ENCODE measurements at places on chromosomes 16 and 17. TPM values are rescaled to one million over a fixed set of nuclear protein-coding genes. Genes with fewer than 3 reads are reported as not detected.

DNA sequence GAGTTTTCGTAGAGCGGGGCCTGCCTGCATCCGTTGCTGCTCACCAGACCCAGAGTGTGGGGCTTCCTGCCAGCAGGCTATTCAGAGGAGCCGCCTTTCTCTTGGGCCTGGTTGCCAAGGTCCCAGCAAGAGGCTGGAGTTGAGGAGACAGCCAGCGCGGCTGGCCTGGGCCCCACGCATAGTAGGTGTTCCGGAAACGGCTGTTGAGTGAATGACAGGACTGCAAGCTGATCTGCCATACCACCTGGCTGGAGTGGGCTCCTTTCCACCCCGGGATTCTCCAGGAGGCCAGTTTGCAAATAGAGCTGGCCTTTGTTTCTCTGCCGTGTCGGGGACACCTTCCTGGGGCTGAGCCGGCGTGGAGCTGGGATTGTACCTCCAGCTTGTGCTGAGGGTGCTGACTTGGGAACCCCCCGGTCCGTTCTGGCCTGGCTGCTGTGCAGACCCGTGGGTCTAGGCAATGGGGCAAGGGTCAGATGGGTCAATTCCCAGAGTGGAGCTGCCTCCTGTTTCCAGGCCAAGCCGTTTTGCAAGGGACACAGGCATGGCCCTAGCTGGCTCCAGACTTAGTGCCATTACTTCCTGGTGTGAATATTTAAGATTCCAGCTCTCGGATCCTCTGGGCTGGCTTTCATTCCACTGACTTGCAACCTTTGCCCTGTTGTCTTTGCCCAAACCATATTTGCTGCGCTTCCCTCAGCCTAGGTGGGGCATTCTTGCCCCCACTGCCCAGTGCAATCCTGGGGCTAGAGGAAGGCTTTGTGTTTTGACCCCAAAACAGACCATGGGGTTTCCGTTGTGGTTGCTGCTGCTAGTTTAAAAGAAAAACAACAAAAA lies 68.8 kb downstream of the CMIP start:
- peak; percentile 51 for DNase-seq

- no peak for DNase-seq
Observed at GRCh38 chr17:8362651-8363332, 13.7 kb downstream of the KRABD2 start.

DNA sequence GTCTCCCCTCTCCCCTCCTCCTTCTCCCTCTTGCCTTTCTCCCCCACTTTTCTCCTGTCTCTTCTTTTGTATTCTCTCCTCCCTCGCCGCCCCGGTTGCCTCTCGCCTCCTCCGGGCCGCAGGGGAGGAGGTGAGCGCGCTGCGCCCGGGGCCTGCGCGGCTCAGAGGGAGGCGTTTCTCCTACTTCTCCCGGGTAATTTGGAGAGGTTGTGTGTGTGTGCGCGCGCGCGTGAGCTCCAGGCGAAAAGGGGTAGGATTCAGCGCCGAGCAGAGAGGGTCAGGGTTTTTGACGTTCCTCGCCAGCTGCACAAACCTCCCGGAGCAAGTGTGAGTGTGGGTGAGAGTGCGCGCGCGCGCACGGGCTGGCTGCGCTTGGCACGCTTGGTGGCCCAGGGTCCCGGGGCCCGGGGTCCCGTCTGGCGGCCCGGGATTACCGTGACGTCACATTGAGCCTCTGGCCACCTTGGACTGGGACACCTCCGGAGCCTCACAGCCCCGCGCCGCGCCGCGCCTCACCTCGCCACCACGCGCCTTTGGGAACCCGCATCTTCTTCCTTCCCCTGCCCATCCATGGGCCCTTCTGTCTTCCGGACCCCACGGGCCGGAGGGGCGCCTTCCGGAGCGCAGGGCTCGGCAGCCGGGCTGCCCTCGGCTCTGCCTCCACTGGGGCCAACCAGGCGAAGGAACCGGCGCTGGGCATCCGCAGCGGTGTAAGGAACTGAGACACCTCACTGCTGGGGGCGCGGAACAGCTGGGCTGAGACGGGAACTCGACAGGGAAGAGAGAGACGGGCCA lies 479 bp downstream of the IRX6 start:
- no peak for DNase-seq

DNA sequence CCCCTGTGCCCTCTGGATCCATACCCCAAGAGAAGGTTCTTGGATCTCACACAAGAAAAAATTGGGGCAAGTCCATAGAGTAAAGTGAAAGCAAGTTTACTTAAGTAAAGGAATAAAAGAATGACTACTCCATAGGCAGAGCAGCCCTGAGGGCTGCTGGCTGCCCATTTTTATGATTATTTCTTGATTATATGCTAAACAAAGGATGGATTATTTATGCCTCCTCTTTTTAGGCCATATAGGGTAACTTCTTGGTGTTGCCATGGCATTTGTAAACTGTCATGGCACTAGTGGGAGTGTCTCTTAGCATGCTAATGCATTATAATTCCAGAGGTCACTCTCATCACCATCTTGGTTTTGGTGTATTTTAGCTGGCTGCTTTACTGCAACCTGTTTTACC lies 70.8 kb downstream of the NLK start:
- DNase-seq: no peak

DNA sequence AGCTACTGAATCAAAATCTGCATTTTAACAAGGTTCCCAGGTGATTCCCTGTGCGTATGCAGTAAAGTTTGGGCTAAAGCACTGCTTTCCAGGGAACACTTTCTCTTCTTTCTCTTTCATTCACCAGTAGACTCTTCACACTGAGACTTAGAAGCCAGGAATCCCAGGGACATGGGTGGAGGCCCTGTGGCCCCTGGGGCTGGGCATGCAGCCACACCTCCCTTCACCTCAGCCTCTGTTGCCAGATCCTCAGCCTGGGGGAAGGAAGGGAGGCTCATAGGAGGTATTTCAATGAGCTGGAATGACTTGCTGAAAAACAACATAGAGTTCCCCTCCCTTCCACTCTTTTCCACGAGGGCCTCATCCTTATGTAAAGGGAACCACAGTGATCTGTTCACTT lies 1.2 kb downstream of the G6PC3 start:
- DNase-seq: no peak

DNA sequence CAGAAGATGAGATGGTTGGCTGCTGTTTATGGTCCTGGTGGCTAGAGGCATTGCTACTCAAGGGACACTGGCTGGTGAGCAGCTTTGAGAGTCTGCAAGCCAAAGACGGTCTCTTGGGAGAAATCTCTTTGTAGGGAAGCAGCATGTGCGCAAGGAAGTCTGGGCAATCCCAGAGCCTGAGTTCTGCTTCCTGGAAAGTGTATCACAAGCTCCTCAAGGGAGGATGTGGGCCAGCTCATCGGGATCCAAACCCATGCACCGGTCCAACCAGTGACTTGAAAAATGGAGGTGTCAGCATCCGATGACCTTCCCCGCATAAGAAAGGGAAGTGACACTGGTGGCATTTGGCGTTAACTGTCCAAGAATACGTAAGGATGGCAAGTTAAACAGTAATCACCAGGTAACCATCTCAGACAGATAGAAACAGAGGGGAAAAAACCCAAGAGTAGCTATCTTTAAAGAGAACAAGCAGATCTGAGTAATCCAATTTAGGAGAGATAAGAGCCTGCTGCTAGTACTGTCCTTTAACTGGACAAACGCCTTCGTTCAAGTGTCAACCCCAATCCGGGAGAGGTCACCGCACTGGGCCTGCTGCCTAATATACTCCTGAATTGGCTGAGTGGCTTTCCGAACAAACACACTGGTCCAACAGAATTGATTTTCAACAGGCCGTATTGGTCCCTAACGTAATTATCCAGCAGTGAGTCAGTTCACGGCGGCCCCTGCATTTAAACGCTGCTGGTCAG lies 303.0 kb upstream of the ZFHX3 start:
- no peak for DNase-seq

Gene USP6
- 8.4 TPM for total RNA-seq

Gene SNX20
- 16.5 TPM for total RNA-seq

Gene TPSD1
- 11.8 TPM for total RNA-seq

GRCh38 chr17:57679356-57679755 lies 65.7 kb downstream of the CCDC182 start:
- no peak for DNase-seq

- DNase-seq: no peak
Observed at GRCh38 chr17:52710363-52710901, 551.9 kb upstream of the CA10 start.

GRCh38 chr16:77594799-77595596 lies 127.3 kb upstream of the NUDT7 start:
- DNase-seq: no peak

Gene AP2B1
- 140 TPM for total RNA-seq

Gene PSMD12
- total RNA-seq: 25.8 TPM

Gene KRT28
- total RNA-seq: not detected

Gene CCL4
- 24.0 TPM for total RNA-seq

DNA sequence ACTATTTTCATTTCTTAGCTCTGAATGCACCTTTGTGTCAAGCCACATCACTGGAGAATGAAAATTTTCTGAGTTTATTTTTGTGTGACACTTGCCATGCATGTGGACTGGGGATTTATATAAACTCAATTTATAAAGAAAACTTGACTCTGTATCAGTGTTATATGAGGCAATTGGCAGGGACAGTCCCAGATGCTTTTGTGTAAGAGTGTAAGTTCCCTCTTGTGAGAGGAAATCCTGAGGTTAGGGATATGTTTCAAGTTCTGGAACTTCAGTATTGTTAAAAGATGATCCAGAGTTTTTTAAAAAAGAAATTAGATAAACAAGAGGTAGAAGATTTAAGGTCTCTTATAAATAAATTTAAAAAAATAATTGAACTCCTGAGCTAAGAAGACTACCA lies 10.9 kb upstream of the CCL8 start:
- no peak for DNase-seq

DNA sequence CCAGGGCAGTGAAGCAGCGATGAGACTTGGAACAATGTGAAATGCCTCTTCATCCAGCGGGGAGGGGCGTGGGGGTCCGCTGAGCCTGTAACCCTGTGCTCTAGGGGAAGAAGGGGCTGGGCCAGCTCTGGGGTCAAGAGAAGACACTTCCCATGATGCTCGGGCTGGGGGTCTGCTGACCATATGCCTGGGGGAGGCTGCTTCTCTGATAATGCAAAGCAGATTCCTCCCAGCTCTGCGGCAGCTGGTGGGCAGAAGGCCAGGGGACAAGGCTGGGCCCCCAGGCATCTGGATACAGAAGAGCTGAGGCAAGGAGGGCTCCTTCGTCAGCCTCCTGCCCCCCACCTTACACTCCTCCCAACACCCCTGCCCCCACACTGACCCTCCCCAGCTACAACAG lies 24.7 kb downstream of the NGFR start:
- no peak for DNase-seq

Gene RGS9
- 11.5 TPM for total RNA-seq

- no peak for DNase-seq
Observed at GRCh38 chr17:27504188-27504995, 48.1 kb downstream of the KSR1 start.

Gene ERN1
- total RNA-seq: 32.8 TPM

Gene CDRT4
- not detected for total RNA-seq

GRCh38 chr17:72422505-72423285 lies 301.9 kb downstream of the SOX9 start:
- DNase-seq: no peak

- DNase-seq: no peak
Observed at GRCh38 chr16:84047626-84048025, 5.0 kb upstream of the SLC38A8 start.

Gene MAP2K6
- total RNA-seq: 0.33 TPM

DNA sequence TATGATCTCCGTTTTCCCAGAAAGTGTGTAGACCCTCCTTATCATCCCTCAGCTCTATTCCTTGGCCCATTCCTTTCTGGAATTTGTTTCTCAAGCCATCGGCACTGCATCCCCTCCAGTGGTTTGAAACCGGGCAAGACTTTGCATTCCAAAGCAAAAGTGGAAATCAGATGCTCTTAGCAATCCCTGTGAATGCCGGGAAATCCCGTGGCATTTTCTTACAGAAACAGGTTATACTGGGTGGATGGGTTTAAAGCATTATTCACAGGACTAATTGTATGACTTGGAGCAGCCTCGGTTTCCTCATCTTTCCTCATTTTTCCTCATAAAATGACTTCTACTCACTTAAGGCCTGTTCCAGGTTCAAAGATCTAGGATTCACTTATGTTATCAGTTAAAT lies 52.0 kb downstream of the MAP2K6 start:
- no peak for DNase-seq

Gene TMC8
- 36.4 TPM for total RNA-seq

Gene MYH11
- 76.2 TPM for total RNA-seq

DNA sequence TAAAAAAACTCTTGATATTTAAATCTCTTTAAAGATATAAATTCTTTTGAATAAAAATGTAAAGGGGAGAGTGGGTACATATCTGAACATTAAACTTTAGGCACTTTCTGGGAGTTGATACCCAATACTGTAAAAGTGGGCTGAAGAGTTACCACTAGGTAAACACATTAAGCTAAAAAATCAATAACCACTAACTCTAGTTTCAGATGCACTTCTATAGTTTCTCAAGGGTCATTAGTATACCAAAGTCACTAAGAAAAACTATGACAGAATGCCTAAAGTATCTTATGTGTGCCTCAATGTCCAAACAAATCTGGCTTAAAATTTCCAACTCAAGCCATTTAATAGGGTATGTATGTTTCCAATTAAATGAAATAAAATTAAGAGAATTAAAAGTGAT lies 13.1 kb upstream of the CFDP1 start:
- DNase-seq: no peak

GRCh38 chr16:70568601-70569237 lies 45.1 kb downstream of the SF3B3 start:
- DNase-seq: peak; percentile 49

- peak; percentile 44 for DNase-seq
Observed at GRCh38 chr16:85392756-85393673, 220.1 kb upstream of the GSE1 start.

GRCh38 chr16:23836404-23837311 lies 875 bp downstream of the PRKCB start:
- DNase-seq: peak; percentile 69

- DNase-seq: peak; percentile 79
Observed at GRCh38 chr17:5000237-5000639, 2.5 kb downstream of the KIF1C start.

Gene TLCD3B
- not detected for total RNA-seq

DNA sequence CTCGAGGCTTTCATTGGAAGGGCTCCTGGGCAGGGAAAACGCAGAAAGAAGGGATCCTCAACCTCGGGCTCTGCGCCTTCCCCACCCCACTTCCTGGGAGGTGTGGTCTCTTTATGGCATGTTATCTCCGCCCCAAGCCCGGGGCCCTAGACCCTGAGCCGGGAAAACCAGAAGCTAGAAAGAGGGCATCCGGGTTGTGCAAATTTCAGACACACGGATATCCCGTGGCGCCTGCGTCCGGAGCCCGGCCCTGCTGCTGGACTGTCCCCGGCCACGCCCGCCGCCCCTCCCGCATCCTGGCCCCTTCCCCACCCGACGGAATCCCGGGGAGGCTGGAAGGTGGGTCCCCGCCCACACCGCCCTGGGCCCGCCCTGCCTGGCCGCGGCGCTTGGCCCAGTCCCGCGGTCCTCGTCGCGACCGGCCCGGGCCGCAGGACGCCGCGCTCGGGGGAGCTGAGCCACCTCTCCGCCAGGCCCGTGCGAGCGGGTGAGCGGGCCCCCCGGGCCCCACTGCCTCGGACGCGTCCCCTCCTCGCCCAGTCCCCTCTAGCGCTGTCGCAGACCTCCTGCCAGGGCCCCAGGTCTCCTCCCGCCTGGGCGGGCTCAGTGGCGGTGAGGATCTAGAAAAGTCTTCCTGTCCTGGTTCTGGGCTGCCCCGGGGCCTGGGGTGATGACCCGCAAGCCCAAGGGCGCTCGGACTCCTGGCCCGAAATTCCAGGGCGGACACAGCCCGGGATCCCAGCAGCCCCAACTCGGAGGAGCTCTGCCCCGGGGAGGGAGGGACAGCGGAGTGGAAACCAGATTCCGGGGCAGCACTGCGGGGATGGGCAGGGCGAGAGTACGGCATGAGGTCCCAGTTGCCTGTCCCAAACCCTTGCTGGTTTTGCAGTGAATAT lies at the start of gene SLC16A5:
Gene SLC16A5 (plus strand): TSS at position 397 of the 896 bp plus-strand sequence. CDS start 5,683 bp downstream, outside the sequence.
- peak; percentile 98 for DNase-seq

Measured in upper lobe of left lung (tissue), 6 donors.